ENCODE measurements at places on chromosomes 6 and 20.

DNA sequence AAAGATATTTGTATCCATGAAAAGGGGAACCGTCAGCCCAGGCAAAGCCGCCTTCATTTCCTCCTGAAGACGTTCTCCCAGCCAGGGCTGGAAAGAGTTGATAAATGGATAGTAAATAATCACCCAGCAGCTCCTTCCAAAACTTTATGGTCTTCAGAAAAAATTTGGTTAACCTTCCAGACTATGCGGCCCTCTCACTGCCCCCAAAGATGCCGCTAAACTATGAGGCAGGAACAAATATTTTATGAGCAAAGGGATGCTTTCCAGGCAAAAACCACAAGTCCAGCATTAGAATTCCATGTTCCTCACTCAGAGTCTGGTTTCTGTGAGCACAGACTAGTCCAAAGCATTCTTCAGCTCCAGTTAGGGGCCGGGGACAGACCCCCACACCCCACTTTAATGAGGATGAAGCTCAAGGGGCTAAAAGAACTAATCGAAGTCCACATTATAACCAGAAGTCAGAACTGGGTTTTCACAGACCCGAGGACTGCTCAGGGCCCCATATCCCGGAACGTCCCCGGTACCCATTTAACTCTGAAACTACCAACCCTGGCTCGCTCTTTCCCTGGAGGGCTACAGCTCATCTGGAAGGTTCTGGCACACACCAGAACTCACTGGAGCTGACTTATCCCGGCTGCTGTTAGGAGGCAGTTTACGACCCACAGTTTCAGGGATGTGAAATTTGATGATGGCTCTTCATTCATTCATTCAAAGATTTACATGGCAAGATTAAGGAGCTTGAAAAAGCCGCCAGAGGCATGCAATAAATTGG is 29.4 kb downstream of the BMP7 start:
- no peak for DNase-seq

DNA sequence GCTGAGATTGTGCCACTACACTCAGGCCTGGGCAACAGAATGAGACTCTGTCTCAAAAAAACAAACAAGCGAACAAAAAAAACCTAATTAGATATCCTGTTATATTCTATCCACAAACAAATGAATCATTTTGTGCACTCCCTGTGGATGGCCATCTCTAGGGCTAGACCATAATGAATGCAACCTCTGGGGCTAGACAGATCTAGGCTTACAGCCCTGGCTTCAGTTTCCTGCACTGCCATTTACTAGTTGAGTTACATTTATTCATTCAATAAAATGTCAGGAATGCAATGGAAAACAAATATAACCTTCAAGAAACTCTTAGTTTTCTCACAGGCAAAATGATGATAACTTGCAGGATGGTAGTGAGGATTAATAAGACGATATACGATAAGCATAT is 6.6 kb upstream of the RNF8 start:
- DNase-seq: no peak

DNA sequence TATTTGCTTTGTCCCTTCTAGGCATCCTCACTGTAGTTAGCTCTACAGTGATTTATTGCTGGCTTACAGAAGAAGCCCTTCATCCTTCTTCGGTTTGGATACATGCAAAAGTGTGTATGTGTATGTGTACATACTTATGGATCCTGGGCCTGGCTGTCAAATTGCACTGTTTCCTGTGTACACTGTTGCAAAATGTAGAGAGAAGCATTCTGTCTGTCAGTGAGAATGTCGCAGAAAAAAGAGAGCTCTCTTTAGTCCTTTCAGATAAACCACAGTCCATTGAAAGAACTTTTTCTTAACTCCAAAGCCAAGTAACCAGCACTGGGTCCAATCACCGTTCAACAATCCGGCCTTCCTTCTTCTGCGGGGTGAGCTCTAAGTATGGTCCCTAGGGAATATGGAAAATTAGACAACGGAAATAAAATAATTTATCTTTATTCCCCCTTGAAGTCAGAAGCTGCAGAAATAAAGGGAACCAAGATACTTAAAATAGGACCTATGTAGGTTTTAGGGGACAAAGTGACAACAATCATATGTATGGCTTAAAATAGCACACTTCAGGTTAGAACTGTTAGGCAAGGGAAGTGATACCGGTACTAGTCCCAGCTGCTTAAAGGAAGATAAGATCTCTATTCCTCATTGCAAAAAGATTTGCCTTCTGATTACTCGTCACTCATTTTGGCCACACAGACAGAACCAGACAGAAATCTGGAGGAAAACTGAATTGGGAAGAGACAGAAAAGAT is 107.0 kb downstream of the CD83 start:
- no peak for DNase-seq

DNA sequence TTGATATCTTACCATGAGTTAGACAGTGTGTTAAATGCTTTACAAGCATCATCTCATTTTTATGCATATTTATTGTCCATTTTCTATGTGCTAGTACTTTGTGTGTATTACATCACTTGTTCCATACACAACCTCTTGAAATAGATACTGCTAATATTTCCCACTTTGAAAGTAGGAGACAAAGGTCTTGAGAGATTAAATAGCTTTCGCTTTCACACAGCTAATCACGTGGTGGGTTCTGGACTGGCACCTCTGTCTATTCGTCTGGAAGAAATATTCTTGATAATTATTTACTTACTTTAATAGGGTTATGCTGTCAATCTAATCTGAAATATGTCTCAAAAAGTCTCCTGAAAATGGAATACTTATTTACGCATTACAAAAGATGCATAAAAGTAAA is 30.2 kb downstream of the EPHA7 start:
- DNase-seq: no peak

- no peak for DNase-seq
These were observed 302.0 kb upstream of the STXBP5 start for GRCh38 chr6:146901940-146902816.

DNA sequence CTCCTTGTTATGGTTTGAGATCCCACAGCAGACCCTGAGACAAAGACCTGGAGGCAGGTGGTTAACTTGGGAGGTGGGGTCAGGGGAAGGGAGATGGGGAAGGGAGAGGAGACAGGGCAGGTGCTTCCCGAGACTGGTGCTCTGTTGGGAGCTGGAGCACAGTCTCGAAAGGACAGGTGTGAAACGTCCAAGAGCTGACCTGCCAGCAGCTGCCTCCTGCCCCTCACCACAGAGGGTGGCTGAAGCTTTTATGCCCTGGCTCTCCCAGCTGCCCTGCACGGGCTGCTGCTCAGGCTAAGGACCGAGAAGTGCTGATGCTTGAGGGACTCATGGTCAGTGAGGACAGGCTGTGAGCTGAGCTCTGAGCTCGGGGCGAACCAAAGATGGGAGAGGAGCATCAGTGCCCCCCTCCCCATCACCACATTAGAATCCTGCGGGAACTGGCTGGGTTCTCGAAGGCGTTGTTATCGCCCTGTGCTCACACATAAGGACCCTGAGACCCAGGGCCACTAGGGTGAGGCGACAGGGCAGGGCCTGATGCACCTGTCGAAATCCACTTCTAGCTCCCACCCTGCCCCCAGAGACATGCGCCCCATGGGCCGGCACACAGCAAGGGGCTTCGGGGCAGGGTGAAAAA is 25.3 kb upstream of the CD93 start:
- no peak for DNase-seq

- DNase-seq: no peak
These were observed 74.9 kb downstream of the TNFAIP3 start for GRCh38 chr6:137941995-137942394.
